Dermis blood vessel endothelial cell (primary cell): ENCODE measurements at places on chromosomes 4 and X. TPM values are rescaled to one million over a fixed set of nuclear protein-coding genes. Genes with fewer than 3 reads are reported as not detected.
A peak's percentile ranks its signal among the peaks of the same experiment; 100 is the strongest.

GRCh38 chr4:35105486-35105885 is 1138.8 kb downstream of the ARAP2 start:
- DNase-seq = no peak

GRCh38 chr4:99723612-99724011 is 66.0 kb upstream of the C4orf54 start:
- DNase-seq = peak; percentile 48

- DNase-seq = no peak
These were observed 50.4 kb upstream of the CCDC160 start for GRCh38 chrX:134186362-134187121.

DNA sequence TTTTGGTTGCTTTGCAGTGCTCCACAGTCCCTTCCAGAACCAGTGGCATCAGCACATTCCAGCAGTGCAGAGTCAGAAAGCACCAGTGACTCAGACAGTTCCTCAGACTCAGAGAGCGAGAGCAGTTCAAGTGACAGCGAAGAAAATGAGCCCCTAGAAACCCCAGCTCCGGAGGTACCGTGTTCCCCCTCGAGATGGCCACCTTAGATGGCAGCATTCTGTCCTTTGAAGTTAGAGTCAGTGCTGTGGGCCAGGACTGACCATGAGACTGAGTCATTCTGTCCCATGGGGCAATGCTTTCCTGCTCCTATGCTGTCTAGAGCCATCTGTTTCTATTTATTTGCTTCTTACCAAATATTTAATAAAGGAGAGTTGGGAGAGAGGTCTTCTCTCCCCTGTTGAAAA is 112.3 kb downstream of the KLHL8 start:
- DNase-seq = peak; percentile 76

GPR143 gene
- total RNA-seq = 2.8 and 6.0 TPM in 2 replicates
